ENCODE measurements at places on chromosomes 4 and X.
A peak's percentile ranks its signal among the peaks of the same experiment; 100 is the strongest.

- no peak for DNase-seq
Observed at GRCh38 chr4:147138171-147138570, 192.5 kb upstream of the TTC29 start.

GRCh38 chr4:81030981-81031791 is 678 bp downstream of the BMP3 start:
- no peak for DNase-seq

DNA sequence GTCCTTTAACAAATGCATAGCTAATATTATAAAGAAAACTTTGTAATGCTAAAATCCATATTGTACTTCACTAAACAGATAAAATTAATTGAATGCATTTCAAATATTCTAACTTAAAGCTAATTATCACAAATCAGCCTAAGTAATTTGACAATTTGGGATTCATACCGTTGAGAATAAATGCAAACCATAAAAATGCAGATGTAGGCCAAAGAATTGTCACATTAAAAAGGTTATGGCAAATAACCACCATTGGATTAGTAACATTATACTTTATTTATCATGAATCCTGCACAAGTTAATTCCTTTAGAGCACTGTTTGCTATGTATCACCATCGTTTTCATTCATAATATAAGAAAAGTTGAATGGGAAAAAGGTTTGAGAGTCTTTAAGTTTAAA is 301.0 kb downstream of the LDB2 start:
- DNase-seq = no peak

GRCh38 chr4:168096407-168096784 is 4.1 kb downstream of the ANXA10 start:
- DNase-seq = no peak

DNA sequence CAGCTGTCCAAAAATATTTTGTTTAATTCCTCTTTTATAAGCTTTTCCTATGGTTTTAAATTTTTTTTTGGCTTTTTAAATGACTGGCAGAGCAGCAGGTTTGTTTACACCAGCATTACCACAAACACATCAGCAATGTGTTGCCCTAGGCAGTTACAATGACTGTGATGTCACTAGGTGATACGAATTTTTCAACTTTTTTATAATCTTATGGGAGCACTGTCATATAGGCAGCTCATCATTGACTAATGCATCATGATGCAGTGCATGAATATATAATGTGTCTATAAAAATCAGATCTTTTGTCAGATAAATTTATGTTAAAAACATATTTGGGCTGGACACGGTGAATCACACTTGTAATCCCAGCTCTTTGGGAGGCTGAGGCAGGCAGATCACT is 231.6 kb upstream of the SLIT2 start:
- no peak for DNase-seq

- DNase-seq = peak; percentile 89
Observed at GRCh38 chr4:37715889-37716402, 29.8 kb upstream of the RELL1 start.

DNA sequence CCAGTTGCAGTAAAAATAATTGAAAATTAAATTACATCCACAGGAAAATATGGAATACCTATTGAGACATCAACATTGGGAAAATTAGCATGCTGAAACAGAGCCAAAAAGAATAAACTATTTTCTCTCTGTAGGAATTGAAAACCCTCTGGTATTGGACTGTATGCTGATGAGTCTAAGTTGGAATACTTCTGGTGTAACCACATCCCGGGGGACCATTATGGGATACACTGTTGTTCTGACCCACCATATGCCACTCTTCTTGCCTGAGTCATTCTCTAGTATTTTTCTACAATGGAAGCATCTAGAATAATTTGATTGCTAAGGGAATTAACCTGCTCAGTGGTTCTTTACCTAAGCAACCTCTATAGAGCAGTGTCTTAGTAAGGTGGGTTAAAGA is 640.7 kb upstream of the AGA start:
- no peak for DNase-seq

- no peak for DNase-seq
Observed at GRCh38 chr4:169189372-169189771, 81.4 kb downstream of the SH3RF1 start.

DNA sequence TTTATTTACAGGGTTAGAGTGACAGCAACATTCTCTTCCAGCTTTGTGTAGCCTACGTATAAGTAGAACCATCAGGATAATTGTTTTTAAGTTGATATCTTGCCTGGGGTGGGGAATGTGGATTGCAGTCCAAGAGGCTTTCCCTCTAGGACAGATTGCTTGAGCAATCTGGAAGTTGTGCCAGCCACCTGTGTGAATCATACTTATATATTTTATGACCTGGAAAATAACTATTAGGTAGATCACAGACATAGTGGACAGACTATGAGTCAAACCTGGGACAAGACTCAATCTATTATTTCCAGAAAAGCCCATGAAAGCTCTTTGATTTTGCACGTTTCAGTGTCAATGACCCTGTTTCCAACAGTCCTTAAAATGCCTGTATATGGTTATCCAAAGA is 98.9 kb downstream of the TLL1 start:
- DNase-seq = no peak

GRCh38 chrX:67720344-67720743 is 176.5 kb downstream of the AR start:
- DNase-seq = no peak

- DNase-seq = no peak
Observed at GRCh38 chr4:31108762-31109161, 388.6 kb downstream of the PCDH7 start.
